ENCODE measurements at places on chromosomes 2 and 18.

DNA sequence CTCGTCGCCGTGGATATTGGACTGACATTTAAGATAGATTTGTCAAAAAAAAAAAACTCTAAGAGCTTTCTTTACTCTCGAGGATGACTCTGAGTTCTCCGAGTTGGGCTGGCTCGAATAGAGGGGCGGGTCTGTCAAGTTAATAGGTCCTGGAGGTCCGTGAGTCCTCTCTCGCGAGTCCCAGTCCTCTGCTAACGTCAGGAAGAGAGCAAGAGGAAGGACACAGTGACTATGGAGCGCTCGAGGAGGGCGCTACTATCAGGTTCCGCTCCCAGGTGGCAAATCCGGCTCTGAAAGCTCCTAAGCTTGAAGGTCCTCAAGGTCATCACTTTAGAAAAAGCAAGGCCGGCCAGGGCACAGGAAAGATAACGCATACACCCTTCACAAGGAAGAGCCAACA lies 404 bp upstream of the AKAIN1 start:
- no peak for DNase-seq

DNA sequence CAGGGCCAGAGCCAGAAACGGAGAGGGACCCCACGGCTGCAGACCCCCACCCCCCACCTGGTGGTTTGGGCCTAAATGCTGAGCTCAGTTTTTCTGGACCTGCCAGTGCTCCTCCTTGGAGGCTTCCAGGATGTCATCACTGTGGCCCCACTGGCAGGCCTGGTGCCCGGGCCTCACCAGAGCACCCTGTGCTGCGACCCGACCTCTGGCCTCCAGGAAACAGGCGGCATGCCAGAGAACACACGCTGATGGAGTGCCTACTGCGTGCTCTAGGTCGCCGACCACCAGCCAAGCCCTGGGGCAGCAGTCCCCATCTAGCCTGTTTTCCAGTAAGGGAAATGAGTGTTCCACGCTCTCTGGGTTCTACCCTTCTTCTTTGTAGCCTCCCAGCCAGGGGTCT lies 33.8 kb downstream of the HS6ST1 start:
- no peak for DNase-seq

- no peak for DNase-seq
Measured at GRCh38 chr2:161382747-161383146, 33.4 kb upstream of the TBR1 start.

DNA sequence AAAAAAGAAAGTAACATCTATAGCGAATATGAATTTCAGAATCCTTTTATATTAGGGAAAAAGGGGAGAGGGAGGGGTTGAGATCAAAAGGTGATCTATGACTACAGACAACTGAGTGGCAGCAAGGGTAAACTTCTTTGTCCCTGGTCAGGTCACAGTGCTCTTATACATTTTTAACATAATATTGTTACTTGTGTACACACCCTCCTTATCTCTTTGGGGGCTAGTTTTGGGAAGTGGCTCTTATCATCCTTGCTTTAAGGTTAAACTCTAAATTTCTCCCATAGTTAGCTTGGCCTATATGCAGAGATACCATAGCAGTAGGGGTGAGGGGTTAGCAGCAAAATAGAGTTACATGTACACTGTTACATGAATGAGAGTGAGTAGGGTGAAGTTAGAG lies 31.6 kb upstream of the ATG16L1 start:
- DNase-seq = no peak

DNA sequence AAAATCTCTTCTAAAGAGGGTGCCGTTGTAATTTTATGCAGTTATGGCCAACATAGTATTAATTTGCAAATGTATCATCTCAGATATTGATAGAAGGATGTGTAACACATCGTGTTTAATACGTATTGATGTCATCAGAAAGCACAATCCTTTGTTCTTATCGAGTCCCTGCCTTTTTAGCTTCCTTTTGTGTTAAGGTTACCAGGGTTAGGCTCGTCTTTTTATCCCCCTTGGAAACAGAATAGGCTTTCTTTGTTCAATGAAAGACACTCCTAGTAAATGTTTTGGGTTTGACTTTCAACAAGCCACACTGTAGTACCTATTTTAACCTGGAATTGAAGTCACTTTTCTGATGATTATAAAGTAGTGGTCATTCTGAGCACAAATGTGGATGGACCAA lies 136.2 kb downstream of the WDR7 start:
- DNase-seq = no peak

- no peak for DNase-seq
Measured at GRCh38 chr2:67799886-67800285, 262.9 kb downstream of the C1D start.

DNA sequence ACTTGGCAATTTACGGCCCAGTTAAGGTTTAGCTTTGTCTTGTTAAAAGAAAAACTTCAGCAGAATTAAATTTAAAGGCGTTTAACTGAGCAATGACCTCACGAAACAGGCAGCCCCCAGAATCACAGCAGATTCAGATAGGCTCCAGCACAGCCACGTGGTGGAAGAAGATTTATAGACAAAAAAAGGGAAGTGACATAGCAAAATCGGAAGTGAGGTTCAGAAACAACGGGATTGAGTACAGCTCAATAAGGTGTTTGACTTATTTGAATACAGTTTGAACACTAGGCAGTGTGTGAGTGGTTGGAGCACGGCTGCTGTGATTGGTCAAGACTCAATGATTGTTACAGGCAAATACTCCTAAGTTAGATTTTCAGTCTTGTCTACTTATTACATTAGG lies 79.8 kb downstream of the MOGAT1 start:
- no peak for DNase-seq

- no peak for DNase-seq
Measured at GRCh38 chr2:121253674-121254240, 31.2 kb downstream of the TFCP2L1 start.

- no peak for DNase-seq
Measured at GRCh38 chr18:49838381-49838780, 25.0 kb upstream of the ACAA2 start.

- DNase-seq = no peak
Measured at GRCh38 chr2:238820197-238820596, 27.7 kb upstream of the TWIST2 start.

GRCh38 chr2:114724454-114724853 lies 282.0 kb downstream of the DPP10 start:
- DNase-seq = no peak

- no peak for DNase-seq
Measured at GRCh38 chr2:26314243-26314642, 31.7 kb upstream of the SELENOI start.

- no peak for DNase-seq
Measured at GRCh38 chr2:157866202-157866601, 9.9 kb downstream of the ACVR1 start.

GRCh38 chr2:21263622-21264021 lies 139.9 kb downstream of the TDRD15 start:
- DNase-seq = no peak

DNA sequence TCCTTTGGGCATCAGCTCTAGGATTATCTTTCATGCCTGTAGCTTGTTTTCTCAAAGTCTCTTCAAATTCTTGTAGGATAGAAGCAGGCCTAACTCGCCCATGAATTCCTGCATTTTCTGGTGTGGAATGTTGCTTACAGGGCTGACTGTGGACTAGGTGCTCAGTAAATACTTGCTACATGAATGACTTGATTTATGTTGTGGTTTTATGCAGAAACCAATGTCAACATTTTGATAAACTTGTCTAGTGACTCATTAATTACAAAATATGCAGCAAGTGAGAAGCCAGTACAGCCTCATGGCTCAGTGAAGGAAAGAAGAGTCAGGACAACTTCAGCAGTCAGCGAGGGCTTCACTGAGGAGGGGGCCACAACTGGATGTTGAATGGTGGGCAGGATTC lies 110.6 kb upstream of the SIX2 start:
- no peak for DNase-seq

- DNase-seq = no peak
Measured at GRCh38 chr2:139281124-139281523, 500.9 kb upstream of the NXPH2 start.

GRCh38 chr18:58887613-58887963 lies 22.9 kb downstream of the ZNF532 start:
- no peak for DNase-seq

- DNase-seq = no peak
Measured at GRCh38 chr18:11104307-11104706, 45.1 kb downstream of the PIEZO2 start.

- DNase-seq = no peak
Measured at GRCh38 chr18:67553437-67553836, 36.9 kb upstream of the DSEL start.

- no peak for DNase-seq
Measured at GRCh38 chr2:95260028-95261023, 13.9 kb upstream of the PROM2 start.

- peak; percentile 24 for DNase-seq
Measured at GRCh38 chr18:55588111-55588869, at the start of gene TCF4. TSS of gene TCF4 (minus strand) at chr18:55588192. CDS start at chr18:55587116, 1,076 bp downstream.

All from activated naive CD4-positive, alpha-beta T cell treated with anti-CD3 and anti-CD28 coated beads, Interleukin-2, amount 50 U/mL, for 72 hours (primary cell).